Activated naive CD4-positive, alpha-beta T cell (primary cell): ENCODE measurements at places on chromosomes 1 and 21.

GRCh38 chr1:145985502-145986439, 10.6 kb downstream of the TXNIP start:
- no peak for DNase-seq

GRCh38 chr1:228037401-228038386, 30.9 kb downstream of the WNT3A start:
- no peak for DNase-seq

GRCh38 chr1:44805311-44806024, 1.7 kb downstream of the DYNLT4 start:
- DNase-seq = no peak

- DNase-seq = no peak
Observed at GRCh38 chr1:169653873-169654272, 23.9 kb upstream of the SELP start.

- no peak for DNase-seq
Observed at GRCh38 chr21:45893740-45894449, 87.7 kb upstream of the COL6A1 start.

DNA sequence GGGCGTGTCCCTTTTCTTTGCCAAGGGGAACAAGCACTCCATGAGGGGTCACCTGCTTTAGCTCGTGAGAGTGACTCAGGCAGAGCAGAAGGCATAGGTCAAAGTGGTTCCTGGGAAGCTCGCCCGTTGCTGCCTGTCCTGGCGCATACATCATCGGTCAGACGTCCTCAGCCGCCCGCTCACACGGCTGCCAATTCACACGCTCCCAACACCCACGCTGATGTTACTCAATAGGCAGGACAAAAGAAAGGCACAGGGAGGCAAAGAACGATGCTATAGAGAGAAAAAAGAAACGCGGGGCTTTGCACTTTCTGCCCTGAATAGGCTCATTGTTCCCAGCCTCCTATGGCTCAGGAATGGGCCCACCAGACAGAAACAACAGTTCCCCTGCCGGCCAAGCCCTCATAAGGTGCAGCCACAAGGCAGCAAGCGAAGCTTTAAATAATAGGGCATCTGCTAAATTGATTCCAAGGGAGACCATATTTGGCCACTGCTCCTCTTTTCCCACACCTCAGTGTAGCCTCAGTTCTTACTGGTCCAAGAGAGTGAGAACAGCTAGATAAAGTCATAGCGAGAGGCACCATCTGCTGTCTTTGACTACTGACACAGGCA, 38.7 kb downstream of the VTCN1 start:
- DNase-seq = no peak

DNA sequence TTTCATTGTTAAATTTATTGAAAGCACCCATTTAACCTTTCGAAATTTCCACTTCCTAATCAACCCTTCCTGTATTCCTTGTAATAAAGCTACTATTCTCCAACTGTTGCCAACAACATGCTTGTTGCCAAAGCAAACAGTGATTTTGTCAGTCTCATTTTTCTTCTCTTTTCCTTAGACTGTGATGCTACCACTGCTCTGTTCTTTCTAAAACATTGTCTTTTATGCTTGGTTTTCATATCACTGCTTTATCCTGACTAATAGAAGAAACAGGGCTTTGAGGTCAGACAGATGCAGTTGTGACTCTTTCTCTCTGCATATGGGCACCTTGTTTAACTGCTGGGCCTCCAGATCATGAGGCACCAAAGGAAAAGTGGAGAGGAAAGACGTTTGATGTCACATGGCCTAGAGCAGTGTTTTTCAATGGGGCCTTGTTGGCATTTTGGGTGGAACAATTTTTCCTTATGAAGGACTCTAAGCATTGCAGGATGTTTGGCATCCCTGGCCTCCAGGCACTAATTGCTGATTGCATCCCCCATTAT, 56.1 kb downstream of the HMCN1 start:
- DNase-seq = no peak

GRCh38 chr1:151817353-151817730, 12.1 kb upstream of the LINGO4 start:
- no peak for DNase-seq

GRCh38 chr1:64469116-64469976, 583 bp upstream of the CACHD1 start:
- no peak for DNase-seq

DNA sequence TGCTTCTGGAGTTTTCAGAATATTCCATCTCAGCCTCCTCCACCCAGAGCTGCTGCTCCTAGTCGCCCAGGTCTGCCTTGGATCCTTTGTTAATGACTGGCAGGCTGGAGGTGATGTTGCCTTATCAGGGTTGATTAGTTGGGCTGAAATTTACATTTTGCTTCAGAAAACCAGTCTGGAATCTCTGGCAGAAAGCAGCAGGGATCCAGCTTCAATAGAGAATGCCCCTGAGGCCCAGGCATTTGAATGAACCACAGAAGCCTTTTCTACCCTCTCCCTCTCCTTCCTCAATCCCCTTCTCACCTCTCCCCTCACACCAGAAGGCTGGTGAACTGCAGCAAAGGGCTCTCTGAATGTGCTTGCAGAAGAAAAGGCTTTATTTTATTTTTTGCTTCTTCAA, 83.2 kb downstream of the PLXNA2 start:
- no peak for DNase-seq

GRCh38 chr21:40516335-40516734, 330.6 kb downstream of the DSCAM start:
- no peak for DNase-seq

GRCh38 chr1:238628110-238628509, 737.4 kb upstream of the ZP4 start:
- no peak for DNase-seq

DNA sequence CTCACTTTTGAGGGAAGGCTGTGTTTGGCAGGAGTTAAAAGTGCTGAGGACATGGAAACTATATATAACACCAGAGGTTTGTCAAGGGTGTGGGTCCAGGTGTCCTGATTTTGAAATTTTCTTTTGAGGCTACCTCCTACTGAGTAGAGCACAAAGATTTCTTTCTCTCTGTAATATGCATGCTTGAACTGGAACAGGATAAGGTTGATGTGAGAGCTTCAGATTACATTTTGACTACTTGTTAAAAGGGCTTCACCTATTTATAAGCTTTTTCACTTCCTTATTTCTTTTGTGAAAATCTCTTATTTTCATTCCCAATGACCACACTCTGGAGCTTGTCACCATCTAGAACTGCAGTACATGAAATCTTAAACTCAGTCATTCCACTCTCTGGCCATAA, 59.8 kb upstream of the PLA2G4A start:
- DNase-seq = no peak

GRCh38 chr21:26115305-26115704, 55.3 kb downstream of the APP start:
- no peak for DNase-seq

DNA sequence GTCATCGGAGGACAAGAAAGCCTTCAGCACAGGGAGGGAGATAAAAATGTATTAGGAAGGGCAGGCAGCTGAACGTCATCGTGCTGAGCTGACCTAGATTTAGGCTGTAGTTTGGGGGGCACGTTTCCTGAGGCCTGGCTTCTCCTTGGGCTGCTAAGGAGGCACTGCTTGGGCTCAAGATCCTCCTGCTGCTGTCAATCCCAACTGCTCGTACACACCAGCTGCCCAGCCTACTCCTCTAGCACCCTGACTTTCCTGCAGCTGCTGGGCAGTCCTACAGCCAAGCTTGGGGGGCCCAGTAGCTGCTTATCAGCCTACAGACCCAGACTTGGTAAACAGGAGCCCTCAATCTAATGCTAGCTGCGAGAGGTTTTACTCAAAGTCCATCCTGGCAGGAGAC, 6.2 kb downstream of the TMEM35B start:
- DNase-seq = no peak

DNA sequence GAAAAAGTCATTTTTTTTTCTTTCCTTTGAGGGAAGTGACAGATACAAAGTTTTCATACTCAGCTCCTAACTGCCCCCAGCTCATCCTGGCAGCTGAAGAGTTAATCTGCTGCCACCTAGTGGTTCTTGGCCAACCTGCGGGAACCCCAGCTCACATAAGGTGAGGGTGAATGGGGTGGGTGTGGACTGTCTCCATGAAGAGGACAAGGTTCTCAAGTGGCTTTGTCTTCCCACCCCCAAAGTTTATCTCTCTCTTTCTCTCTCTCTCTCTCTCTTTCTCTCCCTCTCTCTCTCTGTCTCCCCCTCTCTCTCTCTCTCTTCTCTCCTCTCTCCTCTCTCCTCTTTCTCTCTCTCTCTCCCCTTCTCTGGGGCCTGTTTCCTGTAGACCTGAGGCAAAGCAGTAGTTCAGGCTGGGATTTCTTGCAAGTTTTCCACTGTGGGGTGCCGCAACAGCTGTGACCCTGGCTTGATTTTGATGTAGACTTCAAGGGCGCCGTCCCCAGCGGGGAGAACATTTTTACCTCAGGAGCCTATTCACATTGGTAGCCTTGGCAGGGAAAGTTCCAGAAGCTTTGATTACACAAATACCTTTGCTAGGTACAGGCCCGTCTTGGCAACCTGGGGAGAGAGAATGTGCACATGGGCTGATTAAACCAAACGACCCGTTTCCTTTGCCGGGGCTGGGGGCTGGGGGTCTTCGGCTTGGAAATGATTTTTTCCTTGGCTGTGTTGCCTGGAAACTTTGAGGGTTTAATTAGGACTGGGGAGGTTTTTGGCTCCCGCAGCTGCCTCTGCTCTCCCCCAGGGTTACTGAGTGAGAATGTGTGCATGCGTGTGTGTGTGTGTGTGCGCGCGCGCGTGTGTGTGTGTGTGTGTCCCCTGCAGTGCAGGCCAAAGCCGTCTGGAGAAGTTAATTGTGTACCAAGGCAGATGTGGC, 135.9 kb downstream of the TM2D1 start:
- peak; percentile 2 for DNase-seq

DNA sequence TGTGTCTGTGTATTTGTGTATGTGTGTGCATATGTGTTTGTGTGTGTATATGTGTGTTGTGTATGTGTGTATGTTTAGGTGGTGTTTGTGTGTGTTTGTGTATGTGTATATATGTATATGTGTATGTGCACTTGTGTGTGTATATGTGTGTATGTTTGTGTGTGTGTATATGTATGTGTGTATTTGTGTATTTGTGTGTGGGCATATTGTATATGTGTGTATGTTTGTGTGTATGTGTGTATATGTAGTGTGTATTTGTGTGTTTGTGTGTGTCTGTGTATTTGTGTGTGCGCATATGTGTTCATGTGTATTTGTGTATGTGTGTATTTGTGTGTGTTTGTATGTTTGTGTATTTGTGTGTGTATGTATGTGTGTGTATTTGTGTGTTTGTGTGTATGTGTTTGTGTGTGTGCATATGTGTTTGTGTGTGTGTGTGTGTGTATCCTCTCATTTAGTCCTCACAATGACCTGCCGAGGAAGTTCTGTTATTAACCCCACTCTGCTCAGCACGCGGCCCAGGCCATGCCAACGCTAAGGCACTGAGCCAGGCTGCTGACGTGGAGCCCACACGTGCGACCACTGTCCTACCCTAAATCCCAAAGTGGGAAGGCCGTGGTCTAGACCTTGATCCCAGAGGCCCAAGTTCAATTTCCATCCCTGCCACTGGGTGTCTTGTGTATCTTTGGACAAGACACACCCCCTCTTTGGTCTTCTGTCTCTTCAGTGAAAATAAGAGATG, 43.2 kb upstream of the TMEM51 start:
- DNase-seq = no peak

GRCh38 chr1:40841602-40842001, 20.6 kb downstream of the CITED4 start:
- no peak for DNase-seq

DNA sequence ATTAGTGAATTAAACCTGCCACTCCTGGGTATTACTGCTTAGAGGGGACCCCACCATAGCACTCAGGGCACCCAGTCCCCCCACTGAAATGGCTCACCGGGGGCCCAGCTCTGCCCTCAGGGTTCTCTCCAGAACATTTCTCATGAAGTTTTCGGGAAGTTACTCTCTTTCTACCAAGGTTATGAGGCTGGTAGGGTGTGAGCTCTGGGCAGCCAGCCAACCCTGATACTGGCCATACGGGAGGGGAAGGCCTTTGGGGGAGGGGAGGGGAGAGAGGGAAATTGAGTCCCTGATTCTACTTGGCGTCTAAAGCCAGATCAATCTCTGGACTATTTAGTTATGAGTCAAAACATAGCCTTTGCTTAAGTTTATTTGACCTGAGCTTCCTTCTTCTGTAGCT, 12.9 kb upstream of the PDE9A start:
- no peak for DNase-seq

GRCh38 chr1:198167436-198167934, 10.7 kb downstream of the NEK7 start:
- no peak for DNase-seq

GRCh38 chr1:175890958-175891357, 147.6 kb upstream of the TNR start:
- DNase-seq = no peak

- DNase-seq = no peak
Observed at GRCh38 chr1:203325418-203326091, 20.2 kb downstream of the BTG2 start.

DNA sequence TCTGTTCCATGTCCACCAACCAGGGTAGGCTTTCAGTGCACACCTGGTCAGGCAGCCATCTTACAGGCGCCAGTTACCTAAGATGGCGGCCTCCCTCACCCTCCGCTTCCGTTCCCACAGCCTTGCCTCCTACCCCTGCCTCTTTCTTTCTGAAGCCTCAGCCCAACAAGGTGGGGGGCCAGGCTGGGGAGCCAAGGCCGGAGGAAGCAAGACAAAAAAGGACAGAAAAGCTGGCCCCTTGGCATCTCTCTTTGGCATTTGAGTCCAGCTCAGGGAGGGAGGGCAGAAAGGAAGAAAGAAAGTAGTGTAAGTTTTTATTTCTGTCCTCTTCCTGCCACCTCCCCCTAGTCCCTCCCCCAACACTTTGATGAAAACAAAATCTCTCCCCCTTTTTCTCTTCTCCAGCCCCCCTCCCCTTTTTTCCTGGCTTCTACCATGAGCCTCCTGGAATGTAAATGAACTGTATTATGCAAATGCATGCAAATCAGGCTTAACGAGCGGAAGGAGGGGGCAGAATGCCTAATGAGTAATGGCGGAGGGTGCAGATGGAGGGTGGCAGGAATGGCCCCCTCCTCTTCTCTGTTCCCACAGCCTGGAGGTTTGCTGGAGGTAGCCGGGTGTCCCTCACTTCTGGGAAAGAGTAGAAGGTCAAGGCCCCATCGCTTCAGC, 43.8 kb downstream of the RHBG start:
- no peak for DNase-seq

DNA sequence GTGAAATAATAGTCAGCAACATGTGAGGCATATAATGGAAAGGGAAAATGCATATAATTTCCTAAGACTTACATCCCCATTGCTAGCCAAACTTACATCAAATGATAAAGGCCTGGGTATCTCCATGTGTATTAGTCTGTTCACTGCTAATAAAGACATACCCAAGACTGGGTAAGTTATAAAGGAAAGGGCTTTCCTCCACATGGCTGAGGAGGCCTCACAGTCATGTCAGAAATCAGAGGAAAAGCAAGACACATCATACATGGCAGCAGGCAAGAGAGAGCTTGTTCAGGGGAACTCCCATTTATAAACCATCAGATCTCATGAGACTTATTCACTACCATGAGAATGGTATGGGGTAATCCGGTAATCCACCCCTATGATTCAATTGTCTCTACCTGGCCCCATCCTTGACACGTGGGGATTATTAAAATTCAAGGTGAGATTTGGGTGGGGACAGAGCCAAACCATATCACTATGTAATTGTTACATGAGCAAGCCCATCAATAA, 161.5 kb upstream of the SAMSN1 start:
- no peak for DNase-seq
